ENCODE measurements at places on chromosomes 11 and 22.
A peak's percentile ranks its signal among the peaks of the same experiment; 100 is the strongest.

GRCh38 chr11:123690485-123690884 is 36.1 kb upstream of the SCN3B start:
- DNase-seq: no peak

- peak; percentile 97 for DNase-seq
Observed at GRCh38 chr11:76835928-76836612, 24.6 kb upstream of the ACER3 start.

GRCh38 chr11:125368757-125369156 is 127.3 kb downstream of the FEZ1 start:
- DNase-seq: no peak

- DNase-seq: no peak
Observed at GRCh38 chr11:27532652-27533325, 26.2 kb upstream of the LIN7C start.

DNA sequence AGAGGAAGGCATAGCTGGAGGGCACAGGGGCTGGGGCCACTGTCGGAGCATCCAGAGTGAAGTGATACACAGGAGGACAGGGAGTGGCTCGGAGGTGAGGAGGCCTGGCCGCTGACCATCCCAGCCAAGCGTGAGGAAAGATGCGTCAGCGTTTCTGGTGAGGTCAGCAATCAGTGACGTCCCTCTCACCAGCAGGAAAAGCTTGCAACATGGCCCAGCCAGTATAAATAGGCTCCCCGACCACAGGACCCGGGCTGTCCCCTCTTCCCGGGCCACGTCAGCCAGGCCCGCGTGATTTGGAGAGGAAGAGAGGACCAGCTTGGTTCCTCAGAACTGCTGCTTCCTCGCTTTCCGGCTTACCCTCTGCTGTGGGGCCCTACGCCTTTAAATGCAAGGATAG is 4.2 kb upstream of the OSM start:
- DNase-seq: no peak

- DNase-seq: no peak
Observed at GRCh38 chr22:49274754-49275380, 552.8 kb downstream of the BRD1 start.
